ENCODE measurements at places on chromosomes 5 and 9.

- DNase-seq: no peak
Measured at GRCh38 chr9:133419005-133419404, 1.2 kb upstream of the REXO4 start.

- no peak for DNase-seq
Measured at GRCh38 chr5:92177926-92178487, 794.9 kb upstream of the ARRDC3 start.

GRCh38 chr5:172777881-172778814 lies 7.2 kb upstream of the DUSP1 start:
- peak; percentile 89 for DNase-seq

GRCh38 chr9:99349870-99350269 lies 127.8 kb downstream of the SEC61B start:
- no peak for DNase-seq

DNA sequence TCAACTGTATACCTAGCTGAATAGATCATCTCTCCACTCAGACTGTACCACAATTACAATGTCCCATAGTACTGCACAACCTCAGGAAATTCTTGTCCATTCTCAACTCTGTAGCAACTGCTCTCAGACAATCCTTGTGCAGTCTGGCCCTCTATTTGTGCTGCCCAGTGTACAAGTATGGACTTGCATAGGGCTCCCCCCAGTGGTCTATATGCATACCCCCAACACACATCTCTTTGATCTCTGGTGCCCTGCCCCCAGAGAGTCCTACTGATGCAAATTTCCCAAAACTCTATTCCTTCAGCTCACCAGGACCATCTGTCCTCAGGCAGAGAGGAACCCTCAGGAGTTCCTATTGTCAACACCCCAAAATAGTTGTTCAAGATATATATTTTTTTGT lies 205.3 kb downstream of the SLCO4C1 start:
- DNase-seq: no peak

DNA sequence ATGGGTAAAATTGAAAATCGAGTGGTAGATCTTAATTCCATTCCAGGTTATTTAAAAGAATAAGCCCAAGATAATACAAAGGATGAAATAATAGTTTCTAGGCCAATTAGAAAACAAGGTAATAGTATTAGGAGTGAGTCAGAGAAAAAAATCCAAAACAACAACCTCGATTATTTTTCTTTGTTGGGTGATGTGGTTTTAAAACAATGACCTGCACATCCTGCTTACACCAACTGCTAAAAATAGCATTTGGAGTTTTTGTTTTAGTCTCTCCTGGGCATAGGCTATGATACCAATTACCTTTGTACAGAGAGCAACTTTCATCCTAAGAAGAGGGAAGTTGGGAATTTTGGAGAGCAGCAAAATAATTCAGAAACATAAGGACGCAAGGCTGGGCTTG lies 101.7 kb upstream of the MYO10 start:
- peak; percentile 65 for DNase-seq

- DNase-seq: no peak
Measured at GRCh38 chr5:124514956-124515355, 231.5 kb downstream of the ZNF608 start.

DNA sequence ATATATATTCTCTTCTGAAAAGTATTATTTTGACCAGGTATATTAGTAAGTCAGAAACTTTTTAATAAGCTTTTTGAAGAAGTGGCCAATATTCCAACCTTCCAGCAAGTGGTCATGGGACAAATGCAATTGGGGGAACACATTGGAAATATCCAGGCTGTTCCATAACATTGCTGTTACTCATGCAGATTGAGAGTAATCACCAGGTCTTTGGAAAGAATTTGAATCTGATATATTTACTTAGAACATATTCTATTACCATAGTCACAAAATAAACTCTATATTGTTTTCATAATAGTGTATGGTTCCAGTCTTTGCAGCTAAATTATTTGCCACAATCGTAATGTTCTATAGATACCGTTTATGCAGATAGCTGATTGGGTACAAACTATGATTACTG lies 102.8 kb downstream of the TAF11L14 start:
- DNase-seq: peak; percentile 14

- DNase-seq: no peak
Measured at GRCh38 chr5:60299944-60300343, 400.0 kb downstream of the DEPDC1B start.

- peak; percentile 81 for DNase-seq
Measured at GRCh38 chr9:129887334-129888292, 52.4 kb downstream of the USP20 start.

GRCh38 chr5:135448071-135448739 lies 1.1 kb upstream of the DCANP1 start:
- no peak for DNase-seq

GRCh38 chr5:179171251-179171815 lies 111.2 kb downstream of the ZNF354C start:
- DNase-seq: no peak
